CD8-positive, alpha-beta T cell (primary cell): ENCODE measurements at places on chromosomes 1 and 21.

DNA sequence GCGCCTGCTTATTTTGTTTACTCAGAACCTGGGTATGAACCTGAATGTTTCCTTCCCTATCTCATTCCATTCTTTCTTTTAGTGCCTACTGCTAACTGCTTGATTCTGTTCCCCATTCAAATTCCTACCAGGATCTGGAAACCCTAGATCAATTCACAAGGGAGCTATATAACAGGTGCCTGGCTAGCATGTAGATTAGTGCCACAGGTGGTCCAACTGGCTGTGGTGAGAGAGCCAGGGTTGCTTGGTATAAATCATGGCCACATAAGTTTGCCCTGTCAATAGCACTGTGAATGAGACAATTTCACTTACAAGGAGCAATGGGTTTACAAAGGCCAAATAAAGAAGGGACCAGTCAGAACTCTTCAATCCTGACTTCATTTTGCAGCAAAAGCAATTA, 6.6 kb upstream of the PRPF38B start:
- DNase-seq, result no peak

- DNase-seq, result no peak
These were observed 84.8 kb upstream of the CACNA1E start for GRCh38 chr1:181398544-181398943.

GRCh38 chr1:102970496-102971078, 137.7 kb downstream of the COL11A1 start:
- DNase-seq, result no peak

DNA sequence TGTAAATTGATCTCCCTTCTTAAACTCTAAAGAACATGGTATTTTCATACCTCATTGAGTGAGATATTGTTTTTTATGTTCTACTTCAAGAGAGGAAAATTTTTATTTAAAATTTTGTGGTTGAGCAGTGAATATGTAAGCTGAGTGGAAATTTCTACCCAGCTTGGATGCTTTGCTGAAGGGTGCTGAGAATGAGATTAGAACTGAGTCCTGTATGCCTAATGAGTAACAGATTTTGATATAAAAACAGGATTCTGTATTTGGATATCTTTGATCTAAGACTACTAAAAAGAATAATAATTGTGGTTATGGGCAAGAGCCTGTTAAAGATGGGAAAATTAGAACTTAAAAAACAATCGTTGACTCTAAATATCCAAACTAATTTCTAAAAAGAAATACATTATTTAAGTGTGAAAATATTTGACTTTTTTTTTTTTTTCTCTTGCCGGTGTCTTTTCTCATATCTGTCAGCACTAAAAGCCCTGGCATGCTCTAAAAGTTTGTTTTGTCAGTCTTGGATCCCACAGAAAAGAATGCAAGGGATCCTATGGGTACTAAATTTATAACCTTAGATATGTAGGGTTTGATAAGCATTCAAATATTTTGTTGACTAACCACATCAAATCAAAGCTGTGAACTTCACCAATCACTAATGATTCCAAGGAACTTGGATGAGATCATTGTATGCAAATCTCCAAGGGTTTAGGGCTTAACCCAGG, 652.3 kb downstream of the PTPRC start:
- DNase-seq, result no peak

DNA sequence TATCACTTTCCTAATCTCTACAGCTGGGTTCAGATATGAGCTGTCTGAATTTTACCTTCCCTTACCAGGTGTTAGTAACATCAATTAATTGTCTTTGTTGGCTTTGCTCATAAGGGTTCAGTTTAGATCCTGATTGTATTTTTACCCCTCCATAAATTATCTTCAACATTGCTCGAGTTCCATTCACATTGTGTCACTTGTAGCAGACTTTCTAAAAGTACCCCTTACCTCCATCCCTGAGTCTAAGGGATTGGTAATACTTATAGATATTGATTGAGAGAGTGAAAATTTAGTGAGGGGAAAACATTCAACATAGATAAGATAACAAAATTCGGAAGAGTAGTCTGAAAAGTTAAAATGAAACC, 7.3 kb downstream of the RASAL2 start:
- no peak for DNase-seq

DNA sequence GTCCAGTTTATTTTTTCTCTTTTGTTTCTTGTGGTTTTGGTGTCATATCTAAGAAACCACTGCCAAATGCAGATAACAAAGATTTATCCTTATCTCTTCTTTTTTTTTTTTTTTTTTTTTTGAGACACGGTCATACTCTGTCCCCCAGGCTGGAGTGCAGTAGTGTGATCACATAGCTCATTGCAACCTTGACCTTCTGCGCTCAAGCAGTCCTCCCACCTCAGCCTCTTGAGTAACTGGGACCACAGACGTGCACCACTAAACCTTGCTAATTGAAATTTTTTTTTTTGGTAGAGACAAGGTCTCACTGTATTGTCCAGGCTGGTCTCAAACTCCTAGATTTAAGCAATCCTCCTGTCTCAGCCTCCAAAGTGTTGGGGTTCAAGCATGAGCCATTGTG, 8.9 kb downstream of the SLC66A1 start:
- no peak for DNase-seq

GRCh38 chr1:31581821-31582810, 5.8 kb downstream of the TINAGL1 start:
- no peak for DNase-seq

GRCh38 chr1:20440785-20441200, 45.2 kb downstream of the CAMK2N1 start:
- DNase-seq, result no peak

DNA sequence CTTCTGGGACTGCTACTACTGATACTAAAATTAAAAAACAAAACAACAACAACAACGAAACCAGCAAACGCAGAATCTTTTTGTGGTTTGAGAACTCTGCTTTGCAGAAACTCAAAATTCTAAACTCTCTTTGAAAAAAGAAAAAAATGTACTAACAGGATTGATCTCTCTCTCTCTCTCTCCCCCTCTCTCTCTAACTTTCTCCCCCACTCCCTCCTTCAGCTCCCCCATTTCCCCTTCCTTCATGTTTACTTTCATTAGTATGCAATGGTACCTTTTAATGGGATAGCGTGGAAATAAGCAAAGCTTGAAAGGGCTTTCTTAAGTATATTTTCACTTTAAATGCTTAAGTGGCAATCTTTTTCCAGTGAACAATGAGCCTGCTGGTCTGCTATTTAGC, 562.6 kb upstream of the ADGRL2 start:
- no peak for DNase-seq

DNA sequence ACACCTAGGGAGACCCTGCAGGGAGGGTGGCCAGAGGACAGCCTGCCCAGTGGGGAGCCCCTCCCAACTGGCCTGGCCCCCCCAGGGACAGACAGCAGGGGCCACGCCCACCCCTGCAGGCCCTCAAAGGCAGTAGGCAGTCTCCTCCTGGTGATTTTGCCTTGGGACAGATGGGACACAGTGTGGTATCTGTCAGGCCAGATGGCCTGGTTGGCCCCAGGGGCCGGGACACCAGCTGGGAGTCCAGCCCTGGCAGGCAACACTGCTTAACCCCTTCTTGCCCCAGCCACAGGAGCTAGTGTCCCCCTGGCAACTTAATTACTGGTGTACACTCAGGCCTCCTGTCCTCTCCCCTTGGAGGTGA, 17.8 kb downstream of the IFFO2 start:
- no peak for DNase-seq

GRCh38 chr1:43414634-43415223, 25.0 kb downstream of the SZT2 start:
- peak; percentile 75 for DNase-seq

DNA sequence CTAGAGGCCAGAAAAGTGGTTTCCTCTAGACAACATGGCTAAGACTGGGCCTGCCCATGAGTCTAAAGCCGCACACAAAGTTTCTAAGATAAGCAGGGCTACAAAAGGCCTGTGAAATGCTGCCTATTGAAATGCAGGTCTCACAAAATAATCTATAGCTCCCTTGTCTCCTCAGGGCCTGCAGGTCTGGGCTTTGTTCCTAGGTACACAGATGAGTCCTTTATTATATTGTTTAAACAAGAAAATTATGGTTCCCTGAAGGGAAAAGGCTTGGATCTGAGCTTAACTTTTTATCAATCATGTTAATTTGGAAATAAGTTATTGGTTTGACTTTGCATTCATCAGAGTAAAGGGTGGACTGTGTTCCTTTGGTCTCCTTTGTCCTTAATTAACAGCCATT, 413.4 kb upstream of the BEND5 start:
- DNase-seq, result no peak

- DNase-seq, result no peak
These were observed 91.1 kb downstream of the NIBAN1 start for GRCh38 chr1:184882957-184883815.

GRCh38 chr1:100968621-100969020, 57.0 kb downstream of the DPH5 start:
- DNase-seq, result no peak

- DNase-seq, result no peak
These were observed 93.1 kb upstream of the PGBD5 start for GRCh38 chr1:230519246-230519645.

DNA sequence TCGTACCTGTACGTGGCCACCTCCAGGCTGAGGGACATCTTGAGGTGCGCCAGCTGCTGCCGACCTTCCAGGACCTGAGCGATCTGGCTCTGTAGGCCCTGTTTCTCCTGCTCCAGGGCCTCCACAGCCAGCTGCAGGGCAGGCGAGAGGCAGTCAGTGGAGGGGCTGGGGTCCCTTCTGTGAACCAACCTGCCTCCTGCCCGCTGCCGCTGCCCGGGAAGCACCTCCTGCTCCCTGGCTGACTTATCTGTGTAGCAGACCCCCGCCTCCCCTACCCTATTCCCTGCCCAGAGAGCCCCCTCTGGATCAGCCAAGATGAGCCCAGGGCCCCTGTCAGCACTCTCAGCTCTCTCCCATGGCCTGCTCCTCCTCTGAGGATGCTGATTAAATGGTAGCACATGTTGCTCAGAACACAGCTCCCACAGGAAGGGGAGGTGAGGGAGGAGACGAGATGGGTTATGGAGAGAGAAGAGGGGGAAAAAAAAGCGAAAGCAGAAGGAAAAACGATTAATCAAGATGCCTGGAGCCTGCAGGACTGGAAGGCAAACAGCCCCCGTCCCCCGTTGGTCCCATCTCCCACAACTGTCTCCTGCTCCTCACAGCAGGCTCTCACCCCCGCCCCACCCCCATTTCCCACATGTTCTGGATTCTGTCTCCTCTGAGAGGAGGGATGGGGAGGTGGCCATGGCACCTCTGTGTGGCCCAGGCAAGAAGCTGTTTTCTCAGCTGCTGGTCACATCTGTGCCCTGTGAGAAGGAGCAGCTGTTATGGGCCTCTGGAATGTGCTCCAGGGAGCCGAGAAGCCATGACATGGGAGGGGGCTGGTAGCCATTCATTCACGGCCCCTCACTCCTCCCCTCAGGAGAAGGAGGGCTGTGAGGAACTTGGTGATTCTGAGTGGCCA, 1.7 kb downstream of the NES start:
- DNase-seq, result no peak

- DNase-seq, result no peak
These were observed 303.6 kb downstream of the USH2A start for GRCh38 chr1:216119600-216119999.

- DNase-seq, result no peak
These were observed 13.0 kb upstream of the LRP8 start for GRCh38 chr1:53340660-53341520.

- no peak for DNase-seq
These were observed 398.3 kb downstream of the SEC16B start for GRCh38 chr1:177571485-177572076.

DNA sequence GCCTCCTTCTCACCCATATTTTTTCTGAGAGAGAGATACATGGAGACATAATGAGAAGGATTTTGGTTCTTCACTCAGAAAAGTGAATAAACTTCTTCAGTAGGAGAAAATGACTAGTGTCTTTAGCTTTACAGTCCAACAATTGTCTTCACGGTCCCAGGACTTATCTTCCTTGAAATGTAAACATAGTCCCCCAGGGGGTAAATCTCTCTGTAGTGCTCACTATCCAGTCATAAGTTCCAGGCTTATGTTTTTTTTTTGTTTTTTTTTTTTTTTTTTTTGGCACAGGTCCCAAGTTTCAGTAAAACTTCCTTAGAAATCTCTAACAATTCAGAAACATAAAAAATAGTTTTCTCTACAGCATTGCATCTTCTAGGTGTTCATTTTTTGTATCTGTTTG, 890.2 kb upstream of the B3GALT2 start:
- DNase-seq, result no peak

- DNase-seq, result no peak
These were observed 30.7 kb upstream of the RRP15 start for GRCh38 chr1:218254296-218254946.

DNA sequence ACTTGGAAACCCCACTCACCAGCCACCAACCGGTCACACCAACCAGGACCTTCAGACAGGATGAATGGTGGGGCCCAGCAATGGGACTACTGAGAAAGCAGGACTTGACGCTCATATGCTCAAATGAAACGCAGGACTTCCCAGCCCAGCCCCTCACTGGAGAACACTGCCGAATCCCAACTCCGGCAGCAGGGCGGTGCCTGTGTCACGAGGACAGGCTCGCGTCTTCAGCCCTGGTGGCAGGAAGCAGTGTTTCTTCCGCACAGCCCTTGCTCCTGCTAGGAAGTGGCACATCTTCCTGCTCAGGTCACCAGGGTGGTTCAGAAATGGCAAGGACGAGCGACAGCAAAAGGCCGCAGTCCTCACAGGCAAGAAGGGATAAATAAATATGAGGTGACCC, 38.9 kb downstream of the CD58 start:
- no peak for DNase-seq

- no peak for DNase-seq
These were observed 60.3 kb upstream of the CSF3R start for GRCh38 chr1:36542962-36543515.

DNA sequence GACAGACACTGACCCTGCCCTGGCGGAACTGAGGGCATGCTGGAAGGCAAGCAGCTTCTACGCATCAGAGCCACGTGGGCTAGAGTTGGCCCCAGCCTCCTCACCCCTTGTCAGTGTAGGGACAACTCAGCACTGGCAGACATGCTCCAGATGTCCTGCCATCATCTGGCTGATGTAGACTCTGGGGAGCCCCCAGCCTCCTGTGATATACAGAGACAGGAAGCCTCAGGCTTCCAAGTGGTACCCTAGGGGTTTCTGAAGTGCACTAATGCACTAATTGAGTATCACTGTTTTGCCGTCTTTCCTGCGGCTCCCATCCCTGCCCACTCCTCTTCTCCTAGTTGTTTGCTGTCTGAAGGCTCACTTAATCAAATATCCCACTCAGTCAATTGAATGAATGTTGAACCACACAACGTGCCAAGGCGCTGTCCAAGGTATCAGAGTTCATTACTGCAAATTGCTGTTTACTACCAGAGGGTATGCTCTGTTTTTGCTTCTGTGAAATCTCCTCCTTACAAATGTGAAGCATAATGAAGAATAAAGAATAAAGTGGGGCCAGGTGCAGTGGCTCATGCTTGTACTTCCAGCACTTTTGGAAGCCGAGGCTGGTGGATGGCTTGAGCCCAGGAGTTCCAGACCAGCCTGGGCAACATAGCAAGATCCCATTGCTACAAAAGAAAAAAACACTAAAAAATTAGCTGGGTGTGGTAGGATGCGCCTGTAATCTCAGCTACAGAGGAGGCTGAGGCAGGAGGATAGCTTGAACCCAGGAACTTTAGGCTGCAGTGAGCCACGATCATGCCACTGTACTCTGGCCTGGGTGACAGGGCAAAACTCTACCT, 76.4 kb upstream of the ZBTB18 start:
- no peak for DNase-seq

GRCh38 chr1:15260418-15261154, 13.6 kb downstream of the FHAD1 start:
- no peak for DNase-seq

- no peak for DNase-seq
These were observed 89.5 kb downstream of the OLFM3 start for GRCh38 chr1:101907264-101907663.

- no peak for DNase-seq
These were observed 11.8 kb downstream of the IER5 start for GRCh38 chr1:181100015-181100905.

GRCh38 chr1:205028924-205029323, 14.1 kb upstream of the CNTN2 start:
- DNase-seq, result no peak
